ENCODE measurements at places on chromosomes 2 and 18. TPM values are rescaled to one million over a fixed set of nuclear protein-coding genes. Genes with fewer than 3 reads are reported as not detected.

DNA sequence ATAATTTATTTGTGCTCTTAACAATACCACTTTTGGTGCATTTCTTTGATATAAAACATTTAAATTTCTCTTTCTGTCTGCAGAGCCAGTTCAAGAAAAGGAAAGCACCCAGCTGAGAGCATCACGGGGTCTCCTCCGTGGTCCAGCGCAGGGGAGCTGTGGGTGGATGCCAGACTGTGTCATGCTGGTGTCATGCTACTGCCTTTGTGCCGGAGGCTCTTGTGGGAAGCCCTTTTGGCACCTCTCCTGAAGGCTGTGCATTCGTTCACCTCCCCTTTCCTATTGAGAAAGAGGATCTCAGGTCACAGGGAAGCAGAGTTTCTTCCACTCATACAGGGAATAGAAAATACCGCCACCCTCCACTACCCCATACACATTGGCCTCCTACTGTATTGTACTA is 450.4 kb downstream of the GALR1 start:
- no peaks in the 10 kb centered on the region for H3K27me3 ChIP-seq
- H3K36me3 ChIP-seq, result no peaks in the 10 kb centered on the region
- no peaks in the 10 kb centered on the region for H3K4me1 ChIP-seq
- H3K27ac ChIP-seq, result no peak overlapping the region

DNA sequence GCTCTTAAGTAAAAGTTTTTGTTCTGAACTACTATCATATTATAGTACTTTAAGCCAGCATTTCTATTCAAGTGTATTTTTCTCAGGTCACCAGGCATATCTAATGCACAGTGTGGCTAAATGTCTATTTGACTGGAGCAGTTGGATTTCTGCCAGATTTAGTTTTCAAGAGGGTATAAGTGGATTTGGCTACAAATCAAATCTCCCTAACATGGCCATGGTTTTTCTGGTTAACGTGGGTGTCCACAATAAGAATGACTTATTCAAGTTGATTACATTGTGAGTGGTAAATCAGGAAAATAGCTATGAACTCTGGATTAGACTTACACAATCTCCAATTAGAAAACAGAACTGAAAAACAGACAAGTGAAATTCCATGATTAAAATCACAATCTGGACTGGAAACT is 5.7 kb upstream of the CHN1 start:
- H3K36me3 ChIP-seq, result no peaks in the 10 kb centered on the region
- DNase-seq, result no peak
- no peak overlapping the region for H3K27ac ChIP-seq
- H3K4me3 ChIP-seq, result no peak overlapping the region

DNA sequence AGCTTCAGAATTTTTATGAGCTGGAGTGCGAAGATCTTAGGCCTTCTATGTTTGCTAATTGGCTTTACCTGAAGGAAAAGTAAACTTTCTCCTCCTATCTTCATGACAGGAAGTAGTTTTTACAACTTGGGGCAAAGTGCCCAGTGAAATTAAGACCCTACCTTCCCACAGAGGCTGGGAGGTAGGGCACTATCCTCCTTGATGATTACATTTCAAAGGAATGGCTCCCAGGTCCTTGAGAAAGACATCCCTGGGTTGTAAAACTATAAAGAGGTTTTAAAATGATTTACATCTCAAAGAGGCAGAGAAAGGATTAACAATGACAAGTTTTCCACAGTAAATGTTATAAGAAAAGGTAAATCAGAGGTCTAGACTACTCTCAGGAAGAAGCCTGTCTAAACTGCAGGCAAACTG is 155.8 kb downstream of the CDH7 start:
- H3K4me1 ChIP-seq, result no peaks in the 10 kb centered on the region
- no peak overlapping the region for H3K27ac ChIP-seq
- H3K36me3 ChIP-seq, result no peaks in the 10 kb centered on the region
- no peak overlapping the region for H3K4me3 ChIP-seq
- DNase-seq, result no peak

DNA sequence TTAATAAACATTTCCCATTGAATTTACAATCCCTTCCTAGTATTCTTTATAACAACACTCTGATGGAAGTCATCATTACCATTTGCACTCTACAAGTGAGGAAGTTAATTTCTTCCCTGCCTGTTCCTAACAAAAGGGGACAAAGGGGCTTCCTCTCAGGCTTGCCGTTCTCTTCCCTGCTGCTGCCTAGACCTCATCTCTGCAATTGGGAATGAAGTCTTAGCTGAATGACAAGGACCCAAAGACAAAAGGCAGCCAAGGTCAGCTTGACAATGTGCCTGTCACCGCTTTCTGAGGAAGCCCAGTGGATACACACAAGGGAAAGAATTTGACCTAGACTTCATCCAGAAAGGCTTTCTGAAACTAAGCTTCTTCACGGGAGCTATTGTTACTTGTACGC is 416.4 kb downstream of the CMPK2 start:
- H3K27ac ChIP-seq, result no peak overlapping the region
- no peaks in the 10 kb centered on the region for H3K36me3 ChIP-seq
- no peak overlapping the region for H3K4me3 ChIP-seq
- no peaks in the 10 kb centered on the region for H3K27me3 ChIP-seq
- no peaks in the 10 kb centered on the region for H3K4me1 ChIP-seq

DNA sequence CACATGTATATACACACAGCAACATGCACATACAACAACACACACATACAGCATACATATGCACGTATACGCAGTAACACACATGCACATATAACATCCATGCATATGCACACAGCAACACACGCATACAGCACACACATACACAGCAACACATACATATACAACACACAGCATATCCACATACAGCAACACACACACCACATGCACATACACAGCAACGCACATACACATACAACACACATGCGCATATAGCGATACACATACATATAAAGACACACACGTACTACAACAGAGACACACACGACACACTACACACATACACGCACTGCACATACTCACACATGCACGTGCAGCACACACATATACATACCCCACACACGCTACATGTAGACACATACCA is 187.8 kb downstream of the GLI2 start:
- no peaks in the 10 kb centered on the region for H3K4me1 ChIP-seq
- H3K27ac ChIP-seq, result no peak overlapping the region
- no peak for DNase-seq
- no peak overlapping the region for H3K4me3 ChIP-seq

DNA sequence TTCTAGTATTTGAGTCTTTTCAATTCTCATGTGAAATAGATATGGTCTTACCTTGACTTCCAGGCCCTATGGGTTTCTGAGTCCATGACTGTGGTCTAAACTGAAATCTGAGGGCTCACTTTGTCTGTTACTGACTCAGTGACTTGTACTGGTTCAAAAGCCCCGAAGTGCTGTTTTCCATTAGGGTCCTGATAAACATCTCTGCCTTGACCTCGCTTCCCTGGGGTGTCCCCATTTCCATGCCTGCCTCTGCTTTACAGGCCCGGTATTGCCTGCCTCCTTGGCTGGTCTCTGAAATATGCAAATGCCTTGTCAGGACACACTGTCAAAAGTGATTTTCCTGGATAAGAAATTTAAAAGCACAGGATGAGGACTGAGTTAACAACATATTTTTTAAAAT is 538.8 kb downstream of the SOCS6 start:
- no peaks in the 10 kb centered on the region for H3K36me3 ChIP-seq
- no peak for DNase-seq
- no peak overlapping the region for H3K4me3 ChIP-seq

DNA sequence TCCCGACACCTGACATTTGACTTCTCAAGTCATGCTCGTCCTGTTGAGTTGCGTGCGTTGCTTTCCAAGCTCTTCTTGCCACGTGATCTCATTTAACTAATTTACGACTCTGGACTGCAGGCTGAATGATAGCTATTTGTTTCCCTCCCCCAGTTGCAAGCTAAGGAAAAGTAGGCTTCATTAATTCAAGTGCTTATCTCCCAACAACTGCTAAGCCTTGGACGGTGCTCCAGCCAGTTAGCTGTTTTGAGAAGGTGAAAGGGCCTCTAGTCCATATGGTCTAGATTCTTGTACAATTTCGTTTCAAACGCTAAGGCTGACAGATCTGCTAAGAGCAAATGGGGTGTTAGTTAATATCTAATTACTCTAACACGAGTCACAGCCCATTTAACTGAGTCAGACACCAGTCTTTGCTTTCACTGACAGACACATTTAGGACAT is 21.1 kb downstream of the GPR45 start:
- no peaks in the 10 kb centered on the region for H3K27me3 ChIP-seq
- H3K27ac ChIP-seq, result no peak overlapping the region

DNA sequence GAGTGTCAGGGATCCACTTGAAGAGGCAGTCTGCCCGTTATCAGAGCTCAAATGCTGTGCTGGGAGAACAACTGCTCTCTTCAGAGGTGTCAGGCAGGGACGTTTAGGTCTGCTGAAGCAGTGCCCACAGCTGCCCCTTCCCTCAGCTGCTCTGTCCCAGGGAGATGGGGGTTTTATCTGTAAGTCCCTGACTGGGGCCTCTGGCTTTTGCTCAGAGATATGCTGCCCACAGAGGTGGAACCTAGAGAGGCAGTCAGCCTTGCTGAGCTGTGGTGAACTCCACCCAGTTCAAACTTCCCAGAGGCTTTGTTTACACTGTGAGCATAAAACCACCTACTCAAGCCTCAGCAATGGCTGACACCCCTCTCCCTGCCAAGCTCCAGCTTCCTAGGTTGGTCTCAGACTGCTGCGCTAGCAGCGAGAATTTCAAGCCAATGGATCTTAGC is 38.1 kb downstream of the PLEK start:
- H3K27me3 ChIP-seq, result no peaks in the 10 kb centered on the region
- H3K4me1 ChIP-seq, result peaks cover 18% of the 10 kb centered on the region
- H3K27ac ChIP-seq, result peak overlapping the region; percentile 21
- H3K4me3 ChIP-seq, result no peak overlapping the region
- no peaks in the 10 kb centered on the region for H3K36me3 ChIP-seq

Gene SLC38A11
- not detected for total RNA-seq

Gene TXNDC2
- not detected for total RNA-seq

Gene VWC2L
- total RNA-seq, result not detected

Gene LYPD1
- total RNA-seq, result not detected

Data from CD8-positive, alpha-beta memory T cell (primary cell).